ENCODE measurements at places on chromosomes 1 and 21.

DNA sequence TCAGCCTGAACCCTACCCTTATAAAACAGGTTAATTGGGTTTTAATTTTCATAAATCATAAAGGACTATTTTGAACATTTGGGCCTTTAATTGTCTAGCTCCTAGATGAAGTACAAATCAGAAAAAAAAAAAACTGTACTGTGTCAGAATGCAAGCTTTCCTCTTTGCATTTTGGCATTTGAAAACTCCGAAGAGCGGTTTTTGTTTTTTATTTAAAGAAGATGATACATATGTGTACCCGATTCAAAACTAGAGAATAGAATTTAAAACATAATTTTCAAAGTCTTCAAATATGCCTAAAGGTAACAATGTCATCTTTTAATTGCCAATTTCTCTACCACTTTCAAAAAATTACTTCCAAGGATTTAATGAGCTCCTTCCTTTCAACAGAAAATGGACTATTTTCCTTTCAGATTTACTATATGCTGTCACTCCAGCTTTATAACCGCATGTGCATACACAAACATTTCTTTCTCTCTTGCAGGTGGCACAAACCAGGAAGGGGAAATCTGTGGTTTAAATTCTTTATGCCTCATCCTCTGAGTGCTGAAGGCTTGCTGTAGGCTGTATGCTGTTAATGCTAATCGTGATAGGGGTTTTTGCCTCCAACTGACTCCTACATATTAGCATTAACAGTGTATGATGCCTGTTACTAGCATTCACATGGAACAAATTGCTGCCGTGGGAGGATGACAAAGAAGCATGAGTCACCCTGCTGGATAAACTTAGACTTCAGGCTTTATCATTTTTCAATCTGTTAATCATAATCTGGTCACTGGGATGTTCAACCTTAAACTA lies 33.7 kb downstream of the MRPL39 start:
- peak; percentile 58 for DNase-seq

GRCh38 chr1:19461220-19461554 lies 24.2 kb downstream of the CAPZB start:
- DNase-seq, result no peak

DNA sequence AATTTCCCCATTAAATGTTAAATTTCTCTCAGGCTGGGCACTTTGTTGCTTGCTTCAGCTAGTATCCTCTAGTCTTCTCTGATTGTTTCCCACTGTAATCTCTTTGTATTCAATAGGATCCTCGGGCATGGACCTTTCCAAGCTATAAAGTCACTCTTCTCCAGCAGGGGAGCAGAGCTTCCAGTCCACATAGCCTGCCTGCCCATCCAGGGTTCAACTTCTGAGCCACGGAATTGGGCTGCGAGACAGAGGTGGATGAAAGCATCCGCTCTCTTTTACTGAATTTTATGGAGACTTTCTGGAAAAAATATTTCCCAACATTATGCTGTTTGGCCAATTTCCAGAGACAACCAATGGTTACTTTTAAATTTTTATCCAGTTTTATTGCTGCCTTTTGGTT lies 1.1 kb upstream of the CFHR5 start:
- DNase-seq, result no peak

DNA sequence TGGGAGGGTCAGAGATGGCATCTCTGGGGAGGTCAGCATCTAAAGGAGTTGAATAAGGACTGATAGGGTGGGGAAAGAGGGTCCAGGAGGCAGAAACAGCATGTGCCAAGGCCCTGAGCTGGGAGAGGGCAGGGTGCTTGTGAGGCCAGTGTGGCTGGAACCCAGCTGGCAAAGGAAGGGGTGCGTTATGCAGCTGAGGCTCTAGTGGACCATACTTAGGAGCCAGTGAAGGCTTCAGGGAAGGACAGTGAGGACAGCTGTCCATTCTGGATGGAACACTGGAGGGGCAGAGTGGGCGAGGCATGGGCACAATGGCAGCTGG lies 57.1 kb upstream of the RPL11 start:
- no peak for DNase-seq

GRCh38 chr1:109927911-109928321 lies 17.3 kb downstream of the CSF1 start:
- peak; percentile 83 for DNase-seq

- peak; percentile 64 for DNase-seq
Observed at GRCh38 chr1:24364975-24365678, 46.0 kb downstream of the GRHL3 start.

- DNase-seq, result no peak
Observed at GRCh38 chr1:77010937-77011336, 143.7 kb downstream of the ST6GALNAC5 start.

DNA sequence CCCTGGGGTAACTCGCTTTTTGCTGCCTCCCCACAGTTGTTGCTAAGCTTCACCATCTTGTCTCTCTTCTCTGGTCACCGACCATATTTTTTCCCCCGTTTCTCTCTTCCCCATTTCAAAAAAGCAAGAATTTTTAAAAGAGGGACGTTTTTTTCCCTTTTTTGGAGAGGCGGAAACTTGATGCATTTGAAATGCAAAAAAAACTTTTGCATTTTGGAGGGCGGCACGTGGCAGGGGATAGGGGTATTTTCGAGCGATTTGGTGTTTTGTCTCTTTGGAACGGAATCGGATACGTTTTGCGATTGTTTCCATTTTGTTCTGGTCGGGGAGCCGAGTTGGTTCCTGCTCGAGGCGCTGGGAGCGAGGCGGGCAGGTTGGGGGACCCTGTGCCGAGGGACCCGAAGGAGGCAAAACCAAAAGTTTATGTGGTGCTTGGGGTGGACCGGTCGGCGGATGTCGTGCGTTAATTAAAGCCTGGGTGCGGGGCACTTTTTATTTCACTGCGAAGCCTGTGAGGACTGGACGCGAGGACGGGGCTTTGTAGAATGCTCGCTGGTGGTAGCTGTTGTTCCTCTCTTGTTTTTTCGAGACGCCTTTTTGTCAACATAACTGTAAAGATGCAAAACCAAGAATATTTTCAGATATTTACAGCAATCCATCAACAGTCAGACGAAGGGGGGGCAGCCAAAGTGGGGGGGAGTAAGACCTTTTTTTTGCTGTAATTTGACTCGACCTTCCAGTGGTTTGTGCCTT lies 884 bp downstream of the H3-3A start:
- DNase-seq, result peak; percentile 64

GRCh38 chr1:243739335-243740003 lies 110.6 kb downstream of the AKT3 start:
- DNase-seq, result no peak

DNA sequence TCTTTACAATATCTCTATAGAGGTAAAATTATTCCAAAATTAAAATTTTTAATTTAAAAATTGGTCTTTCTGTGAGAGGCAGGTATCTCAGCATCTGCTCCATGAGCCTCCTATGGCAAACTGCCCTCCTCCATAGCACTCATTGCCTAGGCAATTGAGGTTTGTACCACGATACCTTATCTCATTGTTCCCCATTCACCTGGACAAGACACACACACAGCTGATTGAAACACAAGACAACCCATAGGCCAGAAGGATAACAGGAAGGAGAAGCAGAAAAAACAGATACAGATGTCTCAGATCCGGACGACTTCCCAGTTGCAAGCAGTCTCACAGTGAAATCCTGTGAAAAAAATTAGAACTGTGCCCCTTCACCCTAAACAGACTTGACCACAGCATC lies 24.3 kb downstream of the RHBDL2 start:
- no peak for DNase-seq

GRCh38 chr1:246647113-246647512 lies 77.1 kb upstream of the SCCPDH start:
- DNase-seq, result peak; percentile 80

- no peak for DNase-seq
Observed at GRCh38 chr21:46120301-46121285, 22.7 kb downstream of the COL6A2 start.

DNA sequence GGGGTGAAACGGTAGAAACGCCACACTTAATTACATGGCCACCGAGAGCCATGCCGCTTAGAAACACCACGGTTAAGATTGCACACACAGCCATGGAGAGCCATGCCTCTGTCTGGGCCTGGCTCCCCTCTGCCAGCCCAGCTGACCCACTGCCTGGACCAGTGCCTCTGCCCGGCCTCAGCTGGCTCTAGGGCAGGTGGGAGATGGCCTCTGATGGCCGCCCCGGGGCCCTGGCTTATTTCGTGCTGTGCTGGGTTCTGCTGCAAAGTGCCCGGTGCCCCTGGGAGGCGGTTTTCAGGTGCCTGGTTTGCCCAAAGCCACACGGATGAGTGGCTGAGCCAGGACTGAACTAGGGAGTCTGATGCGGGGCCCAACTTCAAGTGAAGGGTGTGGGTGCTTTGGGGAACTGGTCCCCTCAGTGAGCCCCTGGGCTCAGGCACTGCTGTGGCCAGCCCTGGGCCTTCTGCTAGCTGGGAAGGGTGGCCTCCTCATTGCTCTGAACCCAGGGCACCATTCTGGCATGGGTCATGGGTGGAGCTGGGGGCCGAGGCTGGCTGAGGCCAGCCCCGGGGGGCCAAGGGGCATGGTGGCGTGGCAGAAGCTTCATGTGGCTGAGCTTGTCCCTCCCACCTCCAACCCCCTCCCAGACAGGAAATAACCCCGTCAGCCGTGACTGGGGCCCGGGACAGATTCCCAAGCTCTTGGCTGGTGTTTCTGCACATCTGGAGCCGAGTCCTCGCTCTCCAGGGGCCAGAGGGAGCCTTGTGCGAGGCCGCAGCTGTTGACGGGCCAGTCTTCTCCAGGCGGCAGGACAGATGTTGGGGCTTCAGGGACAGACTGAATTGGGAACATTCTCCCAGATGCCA lies 1.9 kb upstream of the GPR153 start:
- no peak for DNase-seq

GRCh38 chr1:226654046-226654667 lies 84.9 kb downstream of the ITPKB start:
- peak; percentile 55 for DNase-seq

DNA sequence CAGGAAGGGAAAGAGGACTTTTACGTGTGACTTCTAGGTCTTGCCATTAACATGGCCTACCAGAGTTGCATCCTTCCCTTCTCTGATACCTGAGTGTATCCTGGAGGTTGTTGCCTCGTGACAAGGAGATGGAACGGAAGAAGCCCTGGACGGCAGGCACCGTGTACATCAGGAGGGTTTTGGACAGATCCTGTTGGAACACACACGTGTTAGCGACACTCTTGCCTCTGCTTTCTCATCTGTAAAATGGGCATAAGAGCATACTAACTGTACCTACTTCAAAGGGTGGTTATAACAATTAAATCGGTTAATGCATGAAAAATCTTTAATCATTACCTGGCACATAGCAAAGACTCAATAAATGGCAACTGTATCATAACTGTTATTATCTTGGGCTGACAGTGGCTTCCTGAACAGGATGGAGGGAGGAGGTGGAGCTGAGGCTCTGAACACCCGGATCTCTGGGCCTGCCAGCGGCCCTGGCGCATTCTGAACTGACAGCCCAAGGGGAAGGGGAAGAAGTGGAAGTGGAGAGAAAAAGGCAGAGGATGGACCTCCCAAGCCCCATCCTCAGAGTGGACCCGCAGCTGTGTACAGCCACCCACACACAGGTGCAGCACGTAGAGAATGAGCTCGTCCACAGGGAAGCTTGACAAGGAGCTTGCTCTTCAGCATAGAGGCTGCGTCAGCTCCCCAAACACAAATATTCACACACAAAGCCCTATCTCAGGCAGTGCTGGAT lies 30.2 kb upstream of the EXOSC10 start:
- DNase-seq, result no peak

Data from myocyte (in vitro differentiated cells).